ENCODE measurements at places on chromosomes 5 and 9.

DNA sequence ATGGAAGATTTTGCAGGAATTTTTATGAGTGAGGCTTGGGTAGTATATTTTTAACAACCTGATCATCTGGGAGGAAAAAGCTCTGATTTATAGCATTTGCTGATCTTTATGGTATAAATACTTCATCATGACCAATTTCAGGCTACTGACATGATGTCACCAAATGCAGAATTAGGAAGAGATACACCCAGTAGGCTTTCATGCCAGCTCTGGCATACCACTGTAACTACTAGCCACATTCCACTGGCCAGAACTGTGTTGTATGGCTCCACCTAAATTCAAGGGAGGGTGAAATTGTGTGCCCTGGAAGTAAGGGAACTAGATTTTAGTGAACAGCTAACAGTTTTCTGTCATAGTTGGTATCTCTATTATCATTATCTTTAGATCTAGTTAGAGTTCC is 17.6 kb downstream of the AP3S1 start:
- DNase-seq = no peak

GRCh38 chr5:10295619-10296326 is 11.9 kb downstream of the CMBL start:
- no peak for DNase-seq

- peak; percentile 76 for DNase-seq
Observed at GRCh38 chr5:141664733-141665461, 13.7 kb upstream of the FCHSD1 start.

DNA sequence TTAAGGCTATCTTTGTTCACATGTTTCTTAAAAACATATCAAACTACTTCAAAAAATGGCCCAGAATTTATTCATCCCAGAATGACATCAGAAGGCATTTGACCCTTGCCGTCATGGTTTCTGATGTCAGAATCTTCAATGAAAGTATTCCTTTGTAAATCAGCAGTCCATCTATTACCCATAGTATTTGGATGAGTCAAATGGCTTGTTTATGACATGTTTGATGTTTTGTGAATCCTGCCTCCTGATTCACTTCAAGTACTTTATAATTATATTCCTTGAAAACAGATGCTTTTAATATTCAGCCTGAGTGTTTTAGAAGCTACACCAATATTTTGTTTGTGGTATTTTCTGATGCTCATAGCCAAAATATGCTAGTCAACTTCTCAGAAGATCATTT is 200.8 kb upstream of the MEF2C start:
- DNase-seq = no peak

- no peak for DNase-seq
Observed at GRCh38 chr5:97124335-97124734, 18.1 kb downstream of the LIX1 start.

DNA sequence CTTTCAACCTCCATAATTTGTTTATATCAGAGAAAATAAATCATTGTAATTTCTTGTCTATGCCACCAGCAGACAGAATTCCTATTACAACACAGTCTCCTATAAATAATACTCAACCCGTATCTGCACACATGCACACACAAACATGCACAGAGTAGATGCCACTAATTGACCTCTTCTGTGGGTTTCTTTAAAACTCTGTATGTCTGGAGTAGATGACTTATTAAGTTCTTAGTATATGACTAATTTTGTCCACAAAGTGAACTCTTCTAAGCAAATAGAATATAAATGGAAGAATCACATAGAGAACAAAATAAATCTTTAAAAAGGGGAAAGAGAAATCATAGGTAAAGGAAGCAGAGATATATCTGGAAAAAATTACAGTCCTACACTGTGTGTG is 452.3 kb downstream of the MTRR start:
- no peak for DNase-seq

- DNase-seq = no peak
Observed at GRCh38 chr5:124790301-124790894, 44.0 kb upstream of the ZNF608 start.

- no peak for DNase-seq
Observed at GRCh38 chr5:52922384-52922783, 66.8 kb upstream of the ITGA2 start.

GRCh38 chr9:32426278-32426939 is 42.0 kb downstream of the ACO1 start:
- no peak for DNase-seq

GRCh38 chr5:95449460-95449859 is 58.3 kb downstream of the FAM81B start:
- DNase-seq = no peak

- no peak for DNase-seq
Observed at GRCh38 chr9:129719135-129719534, 33.7 kb downstream of the PTGES start.

DNA sequence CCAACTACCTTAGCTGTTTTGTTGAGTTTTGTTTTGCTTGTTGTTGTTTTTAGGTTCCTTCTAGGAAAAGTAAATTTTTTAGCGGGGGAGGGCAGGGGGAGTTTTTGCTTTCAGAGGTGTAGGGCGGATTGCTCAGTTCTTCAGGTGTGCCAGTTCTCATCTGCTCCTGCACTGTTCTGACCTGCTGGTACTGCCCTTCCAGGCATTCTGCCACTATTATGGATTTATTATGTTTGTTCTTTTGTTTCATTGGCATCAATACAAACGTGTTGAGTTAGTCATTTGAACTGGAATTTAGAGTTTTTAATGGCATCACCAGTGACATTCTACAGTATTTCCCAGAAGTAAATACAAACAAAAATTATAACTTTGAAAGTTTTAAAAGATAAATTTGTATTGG is 26.0 kb downstream of the ERCC6L2 start:
- no peak for DNase-seq

- no peak for DNase-seq
Observed at GRCh38 chr5:128015978-128016377, 67.6 kb upstream of the SLC12A2 start.

DNA sequence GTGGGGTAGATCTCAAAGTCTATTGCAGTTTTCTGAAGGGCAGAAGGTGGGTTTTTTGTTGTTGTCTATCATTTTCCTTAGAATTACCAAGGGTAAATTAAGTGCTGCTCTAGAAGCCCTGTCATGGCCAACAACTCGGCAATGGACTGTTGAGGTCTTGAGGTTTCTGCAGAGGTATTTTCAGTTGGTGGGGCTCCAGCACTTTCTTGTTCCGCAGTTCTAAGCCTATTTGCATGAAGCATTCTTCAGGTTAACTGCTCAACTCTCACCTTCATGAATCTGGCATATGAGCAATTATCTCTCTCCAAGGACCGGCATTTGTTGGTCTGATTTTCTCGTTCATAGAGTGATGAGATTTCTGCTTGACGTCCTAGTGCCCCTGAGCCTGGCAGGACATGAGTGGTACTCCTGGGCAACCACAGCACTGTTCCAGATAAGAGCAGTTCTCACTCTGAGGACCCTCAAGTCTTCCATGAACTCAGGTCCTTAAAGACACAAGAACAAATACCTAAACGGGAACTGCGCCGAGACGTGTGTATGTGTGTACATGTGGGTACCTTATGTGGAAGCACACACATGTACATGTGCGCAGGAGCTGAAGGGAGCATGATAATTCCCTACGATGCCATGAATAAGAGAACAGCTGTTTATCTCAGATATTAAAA is 544.5 kb downstream of the CSNK1G3 start:
- DNase-seq = no peak

DNA sequence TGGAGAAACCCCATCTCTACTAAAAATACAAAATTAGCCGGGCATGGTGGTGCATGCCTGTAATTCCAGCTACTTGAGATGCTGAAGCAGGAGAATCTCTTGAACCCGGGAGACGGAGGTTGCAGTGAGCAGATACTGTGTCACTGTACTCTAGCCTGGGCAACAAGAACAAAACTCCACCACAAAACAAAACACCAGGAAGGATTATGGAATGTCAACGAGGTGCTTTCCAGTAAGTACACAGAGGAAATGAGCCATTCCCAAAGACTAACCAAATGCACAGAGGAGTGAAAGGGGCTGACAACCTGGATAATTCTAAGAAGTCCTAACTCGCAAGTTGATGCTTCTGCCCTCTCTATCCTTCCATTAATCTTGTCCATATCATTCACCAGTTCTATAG is 126.1 kb upstream of the RETREG1 start:
- DNase-seq = no peak

GRCh38 chr9:1513105-1513504 is 462.9 kb downstream of the DMRT2 start:
- DNase-seq = no peak

DNA sequence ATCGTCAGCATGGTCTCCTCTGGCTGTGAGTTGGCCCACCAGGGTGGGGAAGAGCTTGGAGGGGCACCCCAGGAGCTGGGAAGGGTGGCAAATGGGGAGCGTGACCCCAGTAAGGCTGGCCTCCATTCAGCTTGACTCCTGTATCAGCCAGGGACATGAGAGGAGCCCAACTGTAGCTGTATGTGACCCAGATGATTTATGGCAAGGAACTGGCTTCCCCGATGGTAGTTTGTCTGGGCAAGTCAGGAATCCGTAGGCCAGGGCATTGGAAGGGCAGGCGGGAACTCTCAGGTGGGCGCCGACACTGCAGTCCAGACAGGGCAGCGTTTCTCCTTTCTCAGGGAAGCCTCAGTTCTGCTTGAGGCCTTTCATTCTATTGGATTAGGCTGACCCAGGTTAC is 2.3 kb downstream of the SLC34A1 start:
- DNase-seq = no peak

GRCh38 chr5:115333164-115333563 is 36.7 kb upstream of the CCDC112 start:
- DNase-seq = peak; percentile 34

DNA sequence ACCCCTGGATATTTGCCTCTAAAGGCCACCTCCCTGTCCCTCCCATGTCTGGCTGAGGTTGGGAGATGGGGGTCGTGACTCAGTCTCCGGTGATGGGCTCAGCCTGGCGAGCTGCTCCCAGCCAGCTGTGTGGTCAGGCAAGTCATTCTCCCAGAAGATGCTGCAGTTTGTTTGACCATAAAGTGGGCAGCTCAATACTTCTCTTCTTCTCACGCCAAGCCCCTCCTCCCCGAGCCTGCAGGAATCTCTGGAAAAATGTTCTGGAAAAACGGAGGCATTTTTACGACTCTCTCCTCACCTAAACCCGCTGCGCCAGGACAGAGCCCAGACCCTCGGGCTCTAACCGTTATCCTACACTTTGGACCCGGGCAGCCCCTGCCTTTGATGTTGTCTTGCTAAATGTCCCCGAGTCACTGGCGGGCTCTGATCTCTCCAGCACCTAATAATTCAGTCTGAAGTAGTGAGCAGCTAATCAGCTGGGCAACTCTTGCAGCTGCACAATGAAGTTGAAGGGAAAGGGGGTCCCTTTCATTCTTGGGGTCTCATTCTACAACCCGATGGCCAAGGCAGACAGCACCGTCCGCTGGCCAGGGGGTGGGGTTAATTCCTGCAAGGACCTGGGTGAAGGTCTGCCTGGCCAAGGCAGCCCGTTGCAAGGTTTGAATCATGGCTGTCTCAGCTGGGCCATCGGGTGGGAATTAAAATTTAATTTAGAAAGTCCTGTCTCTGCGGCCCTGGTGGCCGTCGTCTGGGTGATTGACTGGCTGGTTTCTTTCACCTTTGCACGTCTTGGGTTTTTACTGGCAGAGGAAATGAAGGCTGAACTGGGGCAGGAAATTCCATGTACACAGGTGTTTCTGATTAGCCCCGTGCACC is 12.3 kb downstream of the DCANP1 start:
- no peak for DNase-seq

DNA sequence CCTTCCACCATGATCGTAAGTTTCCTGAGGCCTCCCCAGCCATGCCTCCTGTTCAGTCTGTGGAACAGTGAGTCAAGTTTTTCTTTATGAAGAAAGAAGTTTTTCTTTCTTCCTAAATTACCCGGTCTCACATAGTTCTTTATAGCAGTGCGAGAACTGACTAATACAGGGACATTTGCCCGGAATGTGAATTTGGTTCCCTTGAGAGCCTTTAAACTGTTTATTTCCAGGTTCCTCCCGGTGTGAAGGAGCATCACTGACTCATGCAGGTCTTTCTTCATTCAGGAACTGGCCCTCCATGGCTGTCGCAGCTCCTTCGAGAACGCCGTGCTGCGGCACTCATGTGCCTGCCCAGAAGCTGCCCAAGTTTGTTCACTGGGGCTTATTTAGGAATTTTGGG is 87.7 kb downstream of the PTCH1 start:
- DNase-seq = no peak

DNA sequence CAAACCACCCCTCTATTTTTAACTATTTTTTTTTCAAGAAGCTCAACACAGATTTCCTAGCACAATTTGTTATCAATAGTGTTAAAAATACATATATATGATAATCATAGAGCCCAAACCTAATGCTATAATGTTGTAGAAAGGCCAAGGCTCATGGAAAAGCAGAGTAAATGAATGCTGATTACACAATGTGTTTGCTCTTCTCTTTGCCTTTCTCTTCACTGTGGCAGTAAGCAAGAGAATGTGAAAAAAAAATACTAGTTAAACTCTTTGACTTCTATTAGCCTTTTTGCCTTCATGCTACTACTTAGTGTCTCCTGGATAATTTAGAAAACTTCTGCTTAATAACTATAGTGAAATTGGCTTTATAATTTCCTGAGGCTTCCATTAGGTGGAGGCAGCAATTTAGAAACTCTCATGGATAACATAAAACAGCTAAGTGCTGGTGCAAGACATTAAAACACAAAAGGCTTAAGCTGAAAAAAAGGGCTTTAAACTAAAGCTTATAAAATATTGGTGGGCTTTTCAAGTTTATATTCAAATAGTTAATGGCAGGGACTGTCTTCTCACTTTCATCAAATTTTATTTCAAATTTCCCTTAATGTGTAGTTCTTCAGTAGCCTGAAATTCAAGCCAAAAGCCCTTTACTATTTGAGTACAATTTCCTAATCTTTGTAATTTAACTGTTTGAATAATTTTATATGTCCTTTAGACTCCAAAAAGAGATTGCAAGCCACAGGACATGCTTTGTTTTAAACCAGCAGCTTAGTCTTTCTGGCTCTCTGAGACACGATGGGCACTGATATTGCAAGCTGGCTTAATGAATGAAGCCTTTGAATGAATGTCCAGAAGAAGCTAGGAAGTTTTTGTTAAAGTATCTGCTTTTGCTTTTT is 2031.8 kb upstream of the CDH6 start:
- no peak for DNase-seq

- DNase-seq = no peak
Observed at GRCh38 chr5:86257871-86258270, 359.9 kb upstream of the COX7C start.

GRCh38 chr9:135898634-135899407 is 8.5 kb downstream of the CAMSAP1 start:
- no peak for DNase-seq

GRCh38 chr5:79011219-79011836 is 26.2 kb upstream of the ARSB start:
- DNase-seq = no peak

GRCh38 chr9:136899196-136899595 is 12.9 kb downstream of the TRAF2 start:
- no peak for DNase-seq

- no peak for DNase-seq
Observed at GRCh38 chr5:14572385-14572784, 9.2 kb upstream of the OTULINL start.

GRCh38 chr5:80034962-80035821 is at the start of gene THBS4:
THBS4 (plus strand) TSS chr5:80035348; CDS start chr5:80035538, 190 bp downstream.
- no peak for DNase-seq

- no peak for DNase-seq
Observed at GRCh38 chr5:6026766-6027406, 351.5 kb downstream of the MED10 start.

GRCh38 chr5:79284846-79285245 is 48.9 kb downstream of the JMY start:
- no peak for DNase-seq

GRCh38 chr9:101792475-101792874 is 54.0 kb upstream of the GRIN3A start:
- DNase-seq = no peak

GRCh38 chr5:31270396-31270795 is 76.9 kb downstream of the CDH6 start:
- DNase-seq = no peak
